Muscle of leg (tissue), 16 donors: ENCODE measurements at places on chromosomes 5 and 9. TPM values are rescaled to one million over a fixed set of nuclear protein-coding genes. Genes with fewer than 3 reads are reported as not detected.

DNA sequence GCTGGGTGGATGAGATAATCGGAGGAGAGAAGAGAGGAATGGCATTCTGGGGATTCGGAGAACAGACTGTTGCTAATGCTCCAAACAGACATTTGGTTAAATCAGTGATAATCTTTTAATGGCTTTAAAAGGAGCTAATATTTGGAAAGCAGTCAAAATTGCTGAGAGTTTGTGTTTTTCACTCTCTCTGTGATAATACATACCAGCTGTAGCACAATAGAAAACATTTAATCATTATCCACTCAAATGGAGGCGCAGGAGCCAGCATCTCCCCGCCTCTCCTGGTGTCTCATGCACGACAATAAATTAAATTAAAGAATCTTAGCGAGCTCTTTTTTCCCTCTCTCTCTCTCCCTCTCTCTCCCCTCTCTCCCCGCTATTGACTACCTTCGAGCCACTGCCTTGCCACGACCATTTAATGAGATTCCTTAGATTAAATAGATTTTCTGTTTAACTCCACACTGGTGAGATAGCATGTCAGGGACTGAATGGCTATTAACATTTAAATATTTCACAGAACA lies 268.6 kb upstream of the MVB12B start:
- H3K4me3 ChIP-seq = no peak overlapping the region
- H3K4me1 ChIP-seq = peaks cover 2% of the 10 kb centered on the region
- H3K27me3 ChIP-seq = peaks cover 49% of the 10 kb centered on the region
- peak; percentile 41 for DNase-seq
- H3K27ac ChIP-seq = no peak overlapping the region

TRIM23 gene
- total RNA-seq = 24.1 TPM

GRCh38 chr9:106731910-106732309 lies 131.1 kb upstream of the ZNF462 start:
- no peak overlapping the region for H3K4me3 ChIP-seq
- no peak overlapping the region for H3K27ac ChIP-seq
- DNase-seq = no peak
- no peaks in the 10 kb centered on the region for H3K27me3 ChIP-seq

DNA sequence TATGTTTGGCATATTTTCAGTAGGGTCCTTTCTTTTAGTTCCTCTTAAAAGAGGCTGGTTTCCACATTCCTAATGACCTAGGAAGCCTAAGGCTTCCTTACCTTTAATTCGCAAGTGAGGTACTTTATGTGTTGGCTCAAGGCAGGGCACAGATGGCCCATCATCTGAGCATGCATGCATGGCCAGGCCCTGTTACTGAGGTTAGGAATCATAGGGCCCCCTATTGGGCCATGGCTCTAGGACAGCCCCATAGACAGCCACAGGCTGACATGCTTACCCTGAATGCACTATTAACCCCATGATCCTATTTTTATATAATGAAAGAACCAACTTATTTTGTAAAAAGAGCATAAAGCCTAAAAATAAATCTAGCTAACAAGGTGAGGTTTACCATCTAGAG lies 271.4 kb downstream of the ELAVL2 start:
- H3K4me3 ChIP-seq = no peak overlapping the region
- no peaks in the 10 kb centered on the region for H3K27me3 ChIP-seq
- no peak for DNase-seq
- peaks cover 19% of the 10 kb centered on the region for H3K4me1 ChIP-seq

GRCh38 chr5:132867046-132867451 lies 607 bp downstream of the UQCRQ start:
- no peak for DNase-seq
- H3K36me3 ChIP-seq = peaks cover 29% of the 10 kb centered on the region
- peaks cover 25% of the 10 kb centered on the region for H3K4me1 ChIP-seq
- H3K27ac ChIP-seq = peak overlapping the region; percentile 98
- H3K4me3 ChIP-seq = peak overlapping the region; percentile 98

NAIF1 gene
- 10.0 TPM for total RNA-seq

DNA sequence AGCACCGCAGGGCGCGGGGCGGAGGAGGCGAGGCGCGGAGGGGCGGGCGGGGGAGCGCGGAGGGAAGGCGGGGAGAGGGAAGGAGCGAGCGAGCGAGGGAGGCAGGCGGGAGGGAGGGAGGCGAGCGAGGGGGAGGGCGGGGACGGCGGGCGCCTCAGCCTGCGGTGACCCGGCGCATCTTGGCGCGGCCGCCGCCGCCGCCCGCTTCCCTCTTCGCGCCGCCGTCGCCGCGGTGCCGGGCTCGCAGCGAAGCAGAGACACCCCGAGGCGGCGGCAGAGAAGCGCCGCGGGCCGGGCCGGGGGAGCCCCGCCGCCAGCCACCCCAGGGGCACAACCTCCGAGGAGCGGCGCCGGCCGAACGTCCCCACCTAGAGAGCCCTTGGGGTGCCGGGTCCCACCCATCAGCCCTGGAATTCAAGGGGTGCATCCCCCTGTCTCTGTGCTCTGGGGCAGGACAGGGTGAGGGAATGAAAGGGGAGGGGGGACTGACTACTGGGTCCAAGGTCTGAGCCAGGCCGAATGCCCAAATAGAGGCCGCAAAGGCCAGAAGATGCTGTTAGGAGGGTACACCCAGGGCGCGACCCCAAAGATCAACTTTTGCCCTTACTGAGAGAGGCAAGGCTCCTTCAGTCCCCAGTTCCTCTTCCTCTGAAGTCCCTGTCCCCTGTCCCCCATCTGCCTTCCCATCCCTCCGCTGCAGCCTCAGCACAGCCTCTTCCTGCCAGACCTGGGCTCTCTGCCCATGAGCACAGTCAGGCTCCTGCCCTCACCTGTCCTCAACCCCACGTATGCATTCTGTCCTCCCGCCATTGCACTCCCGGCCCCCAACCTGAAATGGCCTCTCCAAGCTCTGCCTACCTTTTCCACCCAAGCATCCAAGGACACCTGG lies at the start of gene ADAMTS2:
ADAMTS2 (minus strand) TSS at position 29 of the 889 bp plus-strand sequence. CDS start 133 bp downstream, outside the sequence.
- H3K4me1 ChIP-seq = peaks cover 30% of the 10 kb centered on the region
- no peaks in the 10 kb centered on the region for H3K36me3 ChIP-seq
- peak within 1 kb of the TSS; percentile 64 for H3K4me3 ChIP-seq
- no peak within 1 kb of the TSS for H3K27ac ChIP-seq

NAIP gene
- 10.7 TPM for total RNA-seq

GRCh38 chr5:109553846-109554245 lies 135.9 kb upstream of the MAN2A1 start:
- H3K36me3 ChIP-seq = no peaks in the 10 kb centered on the region
- DNase-seq = no peak
- no peaks in the 10 kb centered on the region for H3K27me3 ChIP-seq
- H3K27ac ChIP-seq = no peak overlapping the region
- H3K4me3 ChIP-seq = no peak overlapping the region

PIP5K1B gene
- total RNA-seq = 1.2 TPM

DNA sequence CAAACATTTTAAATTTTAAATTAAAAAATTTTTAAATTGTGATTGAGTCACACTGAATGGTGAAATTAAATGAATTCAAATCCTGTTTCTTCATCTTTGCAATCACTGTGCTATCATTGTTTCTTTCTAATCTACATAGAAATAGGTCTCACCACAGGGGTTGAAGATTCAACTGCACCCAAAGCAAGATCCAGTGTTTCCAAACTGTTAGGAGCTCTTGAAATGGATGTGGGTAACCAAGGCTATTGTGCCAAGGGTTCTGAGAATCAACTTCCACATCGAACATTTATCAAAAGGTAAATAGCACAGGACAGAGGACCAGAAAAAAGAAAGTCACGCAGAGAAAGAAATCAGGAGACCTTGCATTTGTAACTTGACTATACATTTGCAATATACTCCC lies 172.6 kb upstream of the RASEF start:
- H3K27me3 ChIP-seq = no peaks in the 10 kb centered on the region
- H3K4me1 ChIP-seq = peaks cover 9% of the 10 kb centered on the region
- no peak for DNase-seq
- H3K27ac ChIP-seq = no peak overlapping the region
- no peaks in the 10 kb centered on the region for H3K36me3 ChIP-seq

DNA sequence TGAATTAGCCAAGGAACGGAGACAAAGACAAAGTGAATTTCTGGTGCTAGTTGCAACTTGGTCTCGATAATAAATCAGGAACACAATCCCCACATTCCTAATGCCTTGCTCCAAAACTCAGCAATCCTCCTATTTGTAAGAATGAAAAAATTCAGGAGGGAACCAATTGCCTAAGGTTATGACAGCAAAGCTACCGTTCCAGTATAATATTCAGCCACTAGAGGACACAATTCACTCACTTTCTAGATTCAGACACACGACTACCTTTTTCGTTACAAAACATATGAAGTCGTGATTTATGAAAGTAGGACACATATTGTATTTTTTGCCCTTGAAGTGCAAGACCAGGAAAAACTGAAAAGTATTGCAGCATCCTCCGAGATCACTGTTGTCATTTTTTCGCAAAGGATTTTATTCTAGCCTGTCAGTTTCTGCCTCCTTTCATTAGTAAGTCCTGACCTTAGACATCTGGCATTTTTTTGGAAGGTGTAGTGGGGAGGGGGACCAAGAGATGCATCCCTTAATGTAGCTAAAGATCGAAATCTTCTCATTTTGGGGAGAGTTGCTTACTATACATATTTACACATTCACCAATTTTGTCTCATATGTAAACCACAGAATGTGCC lies 133.1 kb downstream of the DOCK8 start:
- H3K27me3 ChIP-seq = no peaks in the 10 kb centered on the region
- H3K27ac ChIP-seq = no peak overlapping the region
- peaks cover 28% of the 10 kb centered on the region for H3K4me1 ChIP-seq
- peak; percentile 61 for DNase-seq
- no peaks in the 10 kb centered on the region for H3K36me3 ChIP-seq

- no peak overlapping the region for H3K4me3 ChIP-seq
- no peaks in the 10 kb centered on the region for H3K27me3 ChIP-seq
- H3K27ac ChIP-seq = no peak overlapping the region
- DNase-seq = peak; percentile 26
- peaks cover 52% of the 10 kb centered on the region for H3K4me1 ChIP-seq
Measured at GRCh38 chr5:14148890-14149671, 5.9 kb downstream of the TRIO start.

GRCh38 chr5:112711436-112711835 lies 26.2 kb upstream of the APC start:
- H3K36me3 ChIP-seq = peaks cover 4% of the 10 kb centered on the region
- DNase-seq = no peak
- no peaks in the 10 kb centered on the region for H3K27me3 ChIP-seq
- peaks cover 10% of the 10 kb centered on the region for H3K4me1 ChIP-seq

GRCh38 chr9:71921190-71921814 lies 9.9 kb downstream of the C9orf85 start:
- no peaks in the 10 kb centered on the region for H3K27me3 ChIP-seq
- no peak for DNase-seq
- H3K36me3 ChIP-seq = peaks cover 3% of the 10 kb centered on the region
- H3K27ac ChIP-seq = no peak overlapping the region
- no peak overlapping the region for H3K4me3 ChIP-seq

PTBP3 gene
- total RNA-seq = 11.3 TPM
